ENCODE measurements at places on chromosomes 5 and 9. TPM values are rescaled to one million over a fixed set of nuclear protein-coding genes. Genes with fewer than 3 reads are reported as not detected.

- no peak for DNase-seq
These were observed 219.5 kb downstream of the KCTD16 start for GRCh38 chr5:144390133-144390532.

GRCh38 chr5:149285153-149285552 lies 13.5 kb downstream of the AFAP1L1 start:
- no peak for DNase-seq

GPR150 gene
- total RNA-seq: 0.95 TPM

LHX3 gene
- total RNA-seq: not detected

DNA sequence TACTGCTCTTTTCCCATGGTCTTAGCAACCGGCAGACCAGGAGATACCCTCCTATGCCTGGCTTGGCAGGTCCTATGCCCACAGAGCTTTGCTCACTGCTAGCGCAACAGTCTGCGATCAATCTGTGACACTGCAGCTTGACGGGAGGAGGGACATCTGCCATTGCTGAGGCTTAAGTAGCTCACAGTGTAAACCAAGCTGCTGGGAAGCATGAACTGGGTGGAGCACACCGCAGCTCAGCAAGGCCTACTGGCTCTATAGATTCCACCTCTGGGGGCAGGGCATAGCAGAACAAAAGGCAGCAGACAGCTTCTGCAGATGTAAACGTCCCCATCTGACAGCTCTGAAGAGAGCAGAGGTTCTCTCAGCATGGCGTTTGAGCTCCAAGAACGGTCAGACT lies 40.4 kb downstream of the MCTP1 start:
- no peak for DNase-seq

DNA sequence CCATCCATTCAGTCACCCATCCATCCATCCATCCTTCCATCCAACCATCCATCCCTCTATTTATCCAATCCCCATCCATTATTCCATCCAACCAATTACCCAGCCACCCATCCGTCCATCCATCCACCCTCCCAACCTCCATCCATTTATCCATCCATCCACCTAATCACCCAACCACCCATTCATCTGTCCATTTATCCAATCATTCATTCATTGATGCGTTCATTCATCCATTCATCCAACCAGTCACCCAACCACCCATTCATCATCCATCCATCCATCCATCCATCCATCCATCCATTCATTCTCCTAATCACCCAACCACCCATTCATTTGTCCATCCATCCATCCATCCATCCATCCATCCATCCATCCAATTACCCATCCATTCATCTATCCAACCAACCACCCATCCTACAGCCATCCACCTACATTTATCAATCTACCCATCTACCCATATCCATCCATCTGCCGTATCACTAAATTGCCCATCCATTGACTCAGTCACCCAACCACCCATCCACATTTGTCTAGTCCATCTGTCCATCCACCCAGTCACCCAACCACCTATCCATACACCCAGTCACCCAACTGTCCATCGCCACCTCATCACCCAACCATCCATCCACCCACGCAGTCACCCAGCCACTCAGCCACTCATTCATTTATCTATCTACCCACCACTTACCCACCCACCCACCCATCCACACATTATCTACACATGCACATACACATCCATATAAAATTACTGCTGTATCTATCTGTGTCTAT lies 165.4 kb downstream of the TRIO start:
- DNase-seq: no peak

GRCh38 chr5:54719384-54720283 lies 202.1 kb downstream of the SNX18 start:
- DNase-seq: no peak

- no peak for DNase-seq
These were observed 43.3 kb downstream of the NCS1 start for GRCh38 chr9:130215341-130216119.

TMCO6 gene
- total RNA-seq: 34.1 TPM

TTLL11 gene
- 7.7 TPM for total RNA-seq

- no peak for DNase-seq
These were observed 9.1 kb downstream of the NOTCH1 start for GRCh38 chr9:136536721-136537241.

DNA sequence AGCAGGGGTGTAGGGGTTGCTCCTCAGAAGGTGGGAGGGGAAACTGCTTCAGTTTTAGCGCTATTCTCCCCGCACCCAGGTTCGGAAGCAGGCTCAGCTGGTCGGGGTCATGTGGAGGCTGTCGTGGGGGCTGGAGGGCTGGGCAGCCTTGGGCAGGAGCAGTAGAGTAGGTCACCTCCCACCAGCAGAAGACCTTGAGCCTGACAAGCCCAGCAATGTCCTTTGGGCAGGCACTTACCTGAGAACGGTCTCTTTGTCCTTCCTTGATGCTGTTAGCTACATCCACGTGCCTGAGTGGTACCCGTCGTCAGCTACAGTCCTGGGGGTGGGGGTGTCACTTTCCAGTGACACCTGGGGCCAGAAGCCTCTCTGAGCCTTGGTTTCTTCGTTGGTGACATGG lies 20.3 kb downstream of the ENHO start:
- no peak for DNase-seq

ANKRD34B gene
- not detected for total RNA-seq

GRCh38 chr5:108810717-108811116 lies 63.0 kb downstream of the FER start:
- no peak for DNase-seq

HBEGF gene
- total RNA-seq: 66.3 TPM

SH3RF2 gene
- total RNA-seq: 0.65 TPM

DNA sequence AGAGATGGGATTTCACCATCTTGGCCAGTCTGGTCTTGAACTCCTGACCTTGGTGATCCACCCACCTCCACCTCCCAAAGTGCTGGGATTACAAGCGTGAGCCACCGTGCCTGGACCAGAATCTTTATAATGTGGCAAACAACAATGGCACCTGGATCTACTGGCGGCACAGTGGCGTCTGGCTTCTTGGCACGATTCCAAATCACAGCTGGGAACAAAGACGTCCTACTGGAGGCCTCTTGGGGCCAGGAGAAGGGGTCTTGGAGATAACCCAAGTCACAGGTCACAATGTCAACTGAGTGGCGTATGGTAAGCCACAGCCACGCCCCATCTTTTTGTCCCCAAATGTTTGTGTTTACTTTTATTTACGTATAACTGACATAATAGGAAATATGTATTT lies 77.8 kb upstream of the RAPGEF1 start:
- no peak for DNase-seq

DNA sequence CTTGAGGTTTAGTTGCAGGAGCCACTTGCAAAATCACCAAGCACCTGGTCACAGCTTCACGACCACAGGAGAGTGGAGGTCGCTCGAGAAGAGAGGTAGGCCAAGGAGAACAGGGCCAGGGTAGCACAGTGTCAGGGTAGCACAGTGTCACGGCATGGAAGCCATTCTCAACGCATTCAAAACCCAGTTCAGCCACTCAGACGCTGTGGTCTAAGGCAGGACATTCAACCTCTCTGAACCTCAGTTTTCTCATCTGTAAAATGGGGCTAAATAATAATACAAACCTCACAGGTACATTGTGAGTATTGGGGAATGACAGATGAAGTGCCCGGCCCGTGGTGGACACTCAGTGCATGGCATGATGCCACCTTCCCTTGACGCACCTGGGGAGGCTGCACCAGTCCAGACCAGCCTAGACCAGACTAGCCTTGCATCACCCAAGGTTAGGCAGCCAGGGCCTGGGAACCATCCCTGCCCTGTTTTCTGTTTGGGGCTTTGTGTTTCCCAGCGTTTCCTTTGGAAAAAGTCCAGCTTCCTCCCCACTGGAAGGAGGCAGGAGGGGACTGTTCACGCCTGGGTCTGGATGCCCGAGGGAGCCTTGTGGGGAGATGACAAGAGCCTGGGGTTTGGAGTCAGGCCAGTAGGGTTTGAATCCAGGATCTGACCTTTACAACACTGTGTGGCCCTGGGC lies 7.8 kb upstream of the LMX1B start:
- no peak for DNase-seq

- DNase-seq: no peak
These were observed 339.4 kb downstream of the KDM4C start for GRCh38 chr9:7097040-7097715.

- DNase-seq: no peak
These were observed 129.9 kb upstream of the HCN1 start for GRCh38 chr5:45826055-45826454.

PROB1 gene
- 1.4 TPM for total RNA-seq

- peak; percentile 33 for DNase-seq
These were observed 46.2 kb downstream of the PCA3 start for GRCh38 chr9:76810377-76810957.
